ENCODE measurements at places on chromosomes 13 and 19. TPM values are rescaled to one million over a fixed set of nuclear protein-coding genes. Genes with fewer than 3 reads are reported as not detected.

PSG1 gene
- not detected for total RNA-seq

DNA sequence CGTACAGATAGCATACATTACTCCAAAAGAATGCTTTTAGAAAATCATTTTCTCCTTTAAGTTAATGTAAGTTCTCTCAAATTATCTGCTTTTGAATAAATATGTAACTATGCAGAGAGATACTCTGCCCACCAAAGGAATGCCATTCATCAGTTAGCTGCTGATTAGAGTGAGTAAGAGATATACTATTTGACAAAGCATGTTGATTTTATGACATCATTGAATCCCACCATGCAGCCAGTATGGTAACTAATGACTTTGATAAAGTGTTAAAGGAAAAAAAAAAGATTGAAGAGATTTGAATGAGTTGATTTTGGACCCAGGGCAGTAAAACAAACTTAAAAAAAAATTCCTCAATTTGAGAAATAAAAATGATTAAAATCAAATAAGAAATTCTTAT lies 521.5 kb downstream of the SLITRK6 start:
- no peak for DNase-seq

DNA sequence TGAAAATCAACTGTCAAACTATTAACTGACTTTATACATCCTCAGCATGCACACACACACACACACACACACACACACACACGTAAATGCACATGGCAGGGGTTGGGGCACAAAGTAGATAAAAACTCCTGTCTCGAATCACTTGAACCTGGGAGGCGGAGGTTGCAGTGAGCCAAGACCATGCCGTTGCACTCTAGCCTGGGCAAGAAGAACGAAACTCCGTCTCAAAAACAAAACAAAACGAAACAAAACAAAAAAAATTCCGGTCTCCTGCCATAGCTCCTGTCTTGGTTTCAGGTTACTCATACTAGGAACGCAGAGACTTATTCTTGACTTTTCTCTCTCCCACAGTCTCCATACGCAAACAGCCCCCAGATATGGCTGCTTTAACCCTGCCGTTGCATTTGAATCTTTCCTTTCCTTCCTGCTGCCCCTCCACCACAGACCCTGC lies 148.9 kb downstream of the SHISA2 start:
- DNase-seq: no peak

IGFL1 gene
- not detected for total RNA-seq

DNA sequence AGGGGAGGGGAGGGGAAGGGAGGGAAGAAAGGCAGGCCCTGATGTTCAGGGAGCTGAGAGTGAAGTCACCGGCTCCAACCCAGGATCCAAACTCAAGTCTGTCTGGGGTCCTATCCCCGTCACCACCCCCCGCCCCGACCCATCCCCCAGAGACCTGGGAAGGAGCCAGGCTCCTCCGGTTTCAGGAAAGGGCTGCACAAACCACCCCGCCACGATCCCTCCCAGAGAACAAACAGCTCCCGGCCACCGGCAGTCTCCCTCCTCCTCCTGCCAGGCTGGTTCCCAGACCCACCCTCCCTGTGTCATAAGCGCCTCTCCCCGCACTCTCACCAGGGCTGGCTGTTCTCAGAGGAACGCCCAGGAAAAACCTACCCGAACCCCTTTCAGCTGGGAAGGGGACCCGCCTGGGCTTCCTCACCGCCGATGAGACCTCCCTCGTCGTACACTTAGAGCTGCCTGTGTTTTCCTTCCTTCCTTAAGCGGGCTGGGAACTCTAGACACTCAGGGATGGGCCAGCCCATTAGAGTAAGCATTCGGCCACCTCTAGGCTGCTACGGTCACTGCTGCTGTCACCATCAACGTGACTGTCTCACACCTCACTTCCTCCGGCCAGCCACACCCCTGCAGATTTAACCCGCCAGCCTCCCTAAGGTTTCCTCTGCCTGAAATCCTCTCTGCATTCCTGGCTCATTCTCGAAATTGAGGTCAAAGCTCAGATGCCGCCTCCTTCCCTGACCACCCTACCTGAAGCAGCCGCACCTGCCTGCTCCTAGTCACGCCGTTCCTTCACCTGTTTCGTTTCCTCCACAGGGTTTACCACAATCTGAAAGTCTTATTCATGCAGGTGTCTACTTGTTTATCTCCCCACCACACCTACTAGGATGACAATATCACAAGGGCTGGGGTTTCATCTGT lies 6.3 kb upstream of the RDH13 start:
- no peak for DNase-seq

ARHGEF7 gene
- 84.4 TPM for total RNA-seq

CYP4F11 gene
- not detected for total RNA-seq

- no peak for DNase-seq
These were observed 291.9 kb downstream of the NDFIP2 start for GRCh38 chr13:79772811-79773210.

DNA sequence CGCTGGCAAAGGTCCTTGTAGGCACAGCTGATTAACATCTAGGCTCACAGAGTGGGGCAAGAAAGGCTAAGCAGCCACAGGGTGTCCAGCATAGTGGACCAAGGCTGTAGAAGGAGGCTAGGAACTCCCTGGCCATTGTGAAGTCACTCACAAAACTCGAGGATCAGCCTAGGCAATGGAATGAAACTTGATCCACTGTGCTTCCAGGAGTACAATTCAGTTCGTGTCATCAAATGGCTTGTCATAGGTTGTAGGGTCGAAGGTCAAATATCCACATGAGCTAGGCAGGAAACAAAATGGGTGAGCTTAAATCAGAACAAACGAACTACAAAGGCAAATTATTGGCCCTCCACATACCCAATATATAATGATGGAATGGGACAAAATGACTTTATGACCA lies 4.4 kb upstream of the FAM187B start:
- DNase-seq: no peak

DNA sequence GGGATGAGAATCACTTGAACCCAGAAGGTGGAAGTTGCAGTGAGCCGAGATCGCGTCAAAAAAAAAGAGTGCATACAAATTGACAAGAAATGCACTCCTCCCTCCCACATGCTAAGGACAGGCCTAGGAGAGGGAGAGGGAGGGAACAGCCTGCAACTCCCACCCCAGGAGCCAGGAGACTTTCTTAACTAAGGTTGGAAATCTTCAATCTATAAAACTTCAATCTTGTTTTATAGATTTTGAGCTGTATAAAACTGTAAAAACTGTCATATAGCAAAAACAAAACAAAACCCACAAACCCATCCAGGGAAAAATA lies 1.3 kb upstream of the SYCN start:
- no peak for DNase-seq

GRCh38 chr13:99522298-99522697 lies 21.0 kb downstream of the TM9SF2 start:
- no peak for DNase-seq

DNA sequence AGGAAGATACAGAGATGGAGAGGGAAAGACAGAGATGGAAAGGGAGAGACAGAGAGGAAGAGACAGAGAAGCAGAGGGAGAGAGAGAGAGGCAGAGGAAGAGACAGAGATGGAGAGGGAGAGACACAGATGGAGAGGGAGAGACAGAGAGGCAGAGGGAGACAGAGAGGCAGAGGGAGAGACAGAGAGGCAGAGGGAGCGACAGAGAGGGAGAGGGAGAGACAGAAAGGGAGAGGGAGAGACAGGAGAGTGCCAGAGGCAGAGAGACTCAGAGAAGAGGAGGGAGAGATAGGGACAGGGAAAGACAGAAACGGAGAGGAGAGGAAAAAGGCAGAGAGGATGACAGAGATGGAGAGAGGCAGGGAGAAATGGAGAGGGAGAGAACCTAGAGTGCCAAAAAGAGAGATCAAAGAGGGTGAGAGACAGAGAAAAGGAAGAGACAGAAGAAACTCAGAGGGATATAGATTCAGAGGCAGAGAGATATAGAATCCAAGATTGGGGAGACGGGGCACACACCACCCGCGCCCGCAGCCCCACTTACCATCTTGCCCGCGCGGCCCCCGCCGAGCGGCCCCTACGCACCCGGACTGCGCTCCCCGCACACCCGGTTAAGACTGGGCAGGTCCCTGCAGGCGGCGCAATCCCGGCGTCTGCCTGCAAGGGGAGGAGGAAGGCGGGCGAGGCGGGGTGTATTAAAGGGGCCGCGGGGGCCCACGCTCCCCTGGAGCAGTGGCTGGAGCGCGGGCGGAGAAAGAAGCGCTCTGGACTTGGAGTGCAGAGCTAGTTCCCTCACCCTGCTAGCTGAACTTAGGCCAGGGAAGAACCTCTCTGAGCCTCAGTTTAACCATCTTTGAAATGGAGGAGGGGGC lies 10.7 kb downstream of the TM6SF2 start:
- DNase-seq: no peak

RDH8 gene
- total RNA-seq: not detected

DNA sequence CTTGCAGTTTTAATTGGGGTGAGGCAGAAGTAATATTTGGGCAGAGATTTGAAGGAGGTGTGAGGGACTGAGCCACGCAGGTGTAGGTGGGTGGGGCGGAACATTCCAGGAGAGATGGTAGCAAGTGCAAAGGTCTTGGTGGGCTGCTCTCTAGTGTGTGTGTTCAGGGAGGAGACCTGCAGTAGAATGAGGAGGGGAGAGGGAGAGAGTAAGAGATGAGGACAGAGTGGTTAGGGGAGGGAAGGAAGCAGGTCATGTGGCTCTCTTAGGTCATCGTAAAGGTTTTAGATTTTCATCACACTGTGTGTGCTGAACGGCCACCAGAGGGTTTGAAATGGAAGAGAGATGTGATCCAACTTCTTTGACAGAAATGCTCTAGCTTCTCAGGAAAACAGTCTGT lies 33.5 kb downstream of the WASF3 start:
- no peak for DNase-seq

DNA sequence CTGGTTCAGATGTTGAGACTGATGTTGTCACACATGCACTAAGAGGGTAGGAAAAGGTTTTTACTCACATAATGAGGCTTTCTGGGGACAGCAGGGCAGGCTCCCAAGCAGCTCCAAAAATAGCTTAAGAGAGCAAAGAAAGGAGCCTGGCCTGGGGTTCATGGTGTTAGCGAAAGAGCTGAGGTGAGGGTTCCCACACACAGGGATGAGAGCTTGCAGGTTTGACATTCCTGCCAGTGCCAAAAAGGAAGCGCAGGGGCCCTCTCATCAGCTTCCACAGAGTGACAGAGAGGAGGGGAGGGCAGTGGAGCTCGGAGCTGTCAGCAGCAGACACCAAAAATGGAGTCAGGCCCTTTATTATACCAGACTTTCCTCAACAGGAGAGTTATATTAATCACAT lies 65.5 kb upstream of the FAM216B start:
- no peak for DNase-seq

DNA sequence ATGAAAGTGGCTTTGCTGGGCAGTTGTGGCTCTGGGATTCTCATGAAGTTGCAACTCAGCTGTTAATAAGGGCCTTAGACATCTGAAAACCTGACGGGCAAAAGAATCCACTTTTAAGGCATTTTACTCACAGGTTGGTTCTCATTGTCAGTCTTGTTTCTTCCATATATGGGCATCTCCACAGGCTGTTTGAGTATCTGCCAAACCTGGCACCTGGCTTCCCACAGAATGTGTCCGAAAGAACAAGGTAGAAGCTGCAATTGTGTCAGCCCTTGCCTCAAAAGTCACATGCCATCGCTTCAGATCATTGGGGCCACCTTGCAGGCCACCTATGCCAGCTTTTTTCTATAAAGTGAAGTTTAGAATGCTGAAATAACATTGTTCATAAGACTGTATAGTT lies 102.4 kb downstream of the KCTD12 start:
- no peak for DNase-seq

IL4I1 gene
- total RNA-seq: 0.40 TPM

DNA sequence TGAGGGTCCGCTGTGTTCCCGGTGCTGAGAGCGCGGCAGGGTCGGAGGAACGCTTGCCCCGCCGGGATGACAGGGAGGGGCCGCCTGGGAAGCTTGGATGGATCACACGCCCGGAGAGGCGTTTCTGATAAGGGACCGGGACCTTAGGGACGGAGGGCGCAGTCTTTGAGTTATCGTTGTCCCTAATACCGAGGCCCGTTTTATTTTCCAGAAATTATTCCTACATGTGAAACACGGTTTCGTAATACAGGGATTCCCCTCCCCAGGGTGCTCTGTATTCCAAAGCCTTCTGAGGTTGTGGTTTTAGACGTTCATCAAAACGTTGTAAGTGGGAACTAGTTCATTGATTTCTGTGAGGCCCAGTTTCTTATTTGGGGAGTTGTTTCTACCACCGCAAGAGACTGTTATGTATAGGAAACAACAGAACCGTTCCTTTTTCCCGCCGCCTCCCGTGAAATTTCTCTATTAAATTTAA lies 752 bp downstream of the PDCD5 start:
- DNase-seq: no peak

SELENOV gene
- total RNA-seq: 6.5 TPM

RGS9BP gene
- 0.10 TPM for total RNA-seq

DNA sequence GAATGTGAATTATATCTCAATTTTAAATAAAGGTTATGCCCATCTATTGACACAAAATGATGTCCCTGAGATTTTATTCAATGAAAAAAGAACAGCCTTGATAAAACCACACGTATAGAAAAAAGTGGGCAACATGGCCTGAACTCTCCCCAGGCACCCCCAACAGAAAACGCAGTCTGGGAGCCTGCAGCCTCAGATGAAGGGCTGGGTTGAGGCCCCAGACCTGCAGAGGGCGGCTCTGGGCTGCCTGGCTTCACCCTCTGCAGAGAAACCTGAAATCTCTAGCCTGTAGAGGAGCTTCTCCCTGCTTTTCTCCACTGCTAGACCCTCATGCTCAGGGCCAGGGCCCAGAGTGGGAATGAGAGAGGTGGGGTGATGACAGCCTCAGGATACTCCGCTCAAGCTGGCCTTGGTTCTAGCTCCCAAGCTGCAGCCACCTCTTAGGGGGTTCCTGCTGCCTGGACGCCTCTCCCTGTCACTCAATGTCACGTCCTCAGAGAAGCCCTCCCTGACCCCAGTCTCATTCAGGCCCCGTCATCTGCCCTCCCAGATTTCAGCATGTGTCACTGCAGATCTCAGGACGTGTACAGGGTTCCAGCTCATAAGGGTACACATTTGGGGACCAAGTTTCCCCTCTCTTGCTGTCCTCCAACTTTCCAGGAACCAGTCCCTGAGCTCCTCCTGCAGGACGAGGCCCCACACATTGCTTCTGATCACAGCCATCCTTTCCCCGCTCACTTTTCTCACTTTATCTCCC lies 1.8 kb downstream of the MBD3 start:
- no peak for DNase-seq

GRCh38 chr13:103140001-103140671 lies 73.9 kb upstream of the SLC10A2 start:
- no peak for DNase-seq

- DNase-seq: no peak
These were observed 78.5 kb downstream of the KDM4B start for GRCh38 chr19:5047251-5047935.

- no peak for DNase-seq
These were observed 71.6 kb downstream of the TM9SF2 start for GRCh38 chr13:99572921-99573320.

DNA sequence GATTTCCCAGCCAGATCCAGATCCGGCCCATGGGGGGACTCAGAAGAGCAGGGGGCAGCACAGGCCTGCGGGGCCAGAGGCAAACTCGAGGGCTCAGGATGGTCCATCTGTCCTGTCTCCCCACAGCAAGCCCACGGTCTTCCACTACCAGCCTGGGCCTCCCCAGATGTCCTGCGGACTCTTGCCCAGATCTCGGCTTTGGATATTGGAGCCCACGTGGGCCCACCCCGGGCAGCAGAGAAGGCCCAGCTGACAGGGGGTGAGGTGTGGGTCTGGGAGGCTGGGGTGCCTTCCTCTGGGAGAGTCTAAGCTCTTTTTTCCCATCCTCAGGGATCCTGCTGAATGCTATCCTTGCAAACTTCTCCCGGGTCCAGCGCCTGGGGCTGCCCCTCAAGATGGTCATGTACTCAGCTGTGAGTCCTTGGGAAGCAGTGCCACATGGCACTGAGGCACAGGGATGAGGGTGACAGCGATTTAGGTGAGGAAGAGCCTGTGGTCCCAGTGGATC lies 3.4 kb downstream of the ACP4 start:
- DNase-seq: no peak
